ENCODE measurements at places on chromosomes 1 and 21. TPM values are rescaled to one million over a fixed set of nuclear protein-coding genes. Genes with fewer than 3 reads are reported as not detected.
A peak's percentile ranks its signal among the peaks of the same experiment; 100 is the strongest.

Gene ABL2
- total RNA-seq: 19.5 TPM

GRCh38 chr1:162218975-162219374 is 149.5 kb downstream of the NOS1AP start:
- DNase-seq: no peak

GRCh38 chr1:171486048-171486519 is 754 bp downstream of the PRRC2C start:
- peak; percentile 31 for DNase-seq

DNA sequence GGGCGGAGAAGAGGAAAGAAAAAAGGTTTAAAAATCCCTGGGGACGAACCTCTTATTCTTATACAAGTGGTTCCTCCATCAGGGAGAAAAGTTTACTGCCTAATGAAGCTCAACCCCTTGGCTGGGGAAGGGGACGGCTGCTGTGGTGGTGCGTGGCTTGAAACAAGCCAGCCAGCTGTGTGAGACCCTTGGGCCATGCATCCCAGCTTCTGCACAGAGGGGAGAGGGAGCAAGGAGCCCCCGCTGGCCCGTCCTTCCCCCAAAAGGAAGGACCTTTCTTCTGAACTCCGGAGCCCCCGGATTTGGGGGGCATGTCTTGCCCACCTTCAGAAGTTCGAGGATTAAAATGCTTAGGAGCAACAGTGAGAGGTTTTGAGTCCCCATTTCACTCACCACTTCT is 67.3 kb downstream of the STUM start:
- no peak for DNase-seq

GRCh38 chr1:206878456-206878855 is 13.0 kb downstream of the IL20 start:
- no peak for DNase-seq

Data from omental fat pad (tissue), 4 donors.